ENCODE measurements at places on chromosomes 4 and X.

DNA sequence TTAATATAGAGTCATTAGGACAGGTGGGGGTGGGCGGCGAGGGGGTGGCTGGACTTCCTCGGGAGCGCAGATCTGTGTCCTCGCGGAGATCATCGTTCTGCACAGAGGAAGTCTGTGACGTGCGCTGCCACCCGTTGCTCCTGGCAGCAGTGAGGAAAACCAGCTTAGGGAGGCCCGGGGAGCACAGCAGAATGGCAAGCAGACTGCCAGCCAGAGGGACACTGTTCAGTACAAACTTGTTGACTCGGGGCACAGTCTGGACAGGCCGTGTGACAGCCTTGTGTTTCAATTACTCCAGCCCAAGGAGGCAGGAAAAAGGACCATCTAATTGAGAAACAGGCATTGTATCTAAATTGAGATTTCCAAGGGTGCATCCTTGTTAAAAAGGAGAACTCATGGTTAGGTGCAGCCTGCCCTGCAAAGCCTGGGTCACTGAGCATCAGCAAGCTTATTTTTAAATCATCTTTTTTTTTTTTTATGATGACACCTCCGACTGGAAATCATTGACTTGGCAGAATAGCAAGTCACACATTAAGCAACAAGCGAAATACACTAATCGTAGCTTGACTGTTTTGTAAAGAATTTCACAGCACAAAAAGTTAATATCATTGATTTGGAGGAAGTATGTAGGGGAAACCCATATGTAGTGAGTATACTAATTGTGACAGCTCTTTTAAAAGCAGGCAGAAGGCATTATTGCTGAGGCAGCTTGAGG lies 512.0 kb upstream of the FAT1 start:
- no peak for DNase-seq

DNA sequence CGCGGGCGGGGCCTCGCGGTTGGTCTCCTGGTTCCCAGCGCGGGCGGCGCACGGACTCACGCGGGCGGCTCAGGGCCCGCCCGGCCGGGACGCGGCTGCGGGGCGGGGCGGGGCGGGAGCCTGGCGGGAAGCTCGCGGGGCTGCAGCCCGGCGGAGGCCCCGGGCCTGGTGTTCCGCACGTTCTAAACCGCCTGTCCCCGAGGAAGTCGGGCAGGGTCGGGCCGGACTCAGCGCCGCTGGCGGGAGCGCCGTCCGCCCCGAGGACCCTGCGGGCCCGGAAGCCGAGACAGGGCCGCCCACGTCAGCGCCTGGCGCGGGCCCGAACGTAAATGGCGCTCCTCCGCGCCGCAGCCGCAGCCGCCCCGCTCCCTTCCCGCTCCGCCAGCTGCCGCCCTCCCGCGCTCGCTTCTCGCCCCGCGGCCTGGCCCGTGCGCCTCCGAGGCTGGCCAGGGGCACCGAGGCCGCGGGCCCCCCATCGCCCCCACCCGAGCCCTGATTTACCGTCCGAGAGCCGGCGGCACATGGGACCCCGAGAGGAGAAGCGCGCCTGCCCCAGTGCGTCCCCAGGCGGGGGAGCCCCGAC lies 309 bp upstream of the CTBP1 start:
- peak; percentile 87 for DNase-seq

- no peak for DNase-seq
Observed at GRCh38 chr4:36235306-36235705, 9.0 kb downstream of the ARAP2 start.

DNA sequence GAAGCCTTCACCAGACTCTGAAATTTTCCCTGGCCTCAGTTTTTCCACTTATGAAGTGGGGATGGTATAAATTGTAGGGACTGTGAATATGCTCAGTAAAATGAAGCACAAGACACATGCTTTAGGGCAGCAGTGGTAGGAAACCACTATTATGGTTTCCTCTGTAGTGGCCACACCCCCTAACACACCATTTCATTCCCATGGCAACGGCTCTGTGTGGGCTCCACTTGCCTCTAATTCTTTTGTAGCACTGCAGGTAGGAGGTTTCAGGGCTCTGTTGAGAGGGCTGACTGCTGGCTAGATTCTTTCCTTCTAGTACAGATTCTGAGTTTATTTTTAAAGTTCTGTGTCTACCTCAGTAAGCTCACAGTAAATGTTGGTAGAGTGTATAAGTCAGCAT lies 3.5 kb upstream of the VMA21 start:
- no peak for DNase-seq

DNA sequence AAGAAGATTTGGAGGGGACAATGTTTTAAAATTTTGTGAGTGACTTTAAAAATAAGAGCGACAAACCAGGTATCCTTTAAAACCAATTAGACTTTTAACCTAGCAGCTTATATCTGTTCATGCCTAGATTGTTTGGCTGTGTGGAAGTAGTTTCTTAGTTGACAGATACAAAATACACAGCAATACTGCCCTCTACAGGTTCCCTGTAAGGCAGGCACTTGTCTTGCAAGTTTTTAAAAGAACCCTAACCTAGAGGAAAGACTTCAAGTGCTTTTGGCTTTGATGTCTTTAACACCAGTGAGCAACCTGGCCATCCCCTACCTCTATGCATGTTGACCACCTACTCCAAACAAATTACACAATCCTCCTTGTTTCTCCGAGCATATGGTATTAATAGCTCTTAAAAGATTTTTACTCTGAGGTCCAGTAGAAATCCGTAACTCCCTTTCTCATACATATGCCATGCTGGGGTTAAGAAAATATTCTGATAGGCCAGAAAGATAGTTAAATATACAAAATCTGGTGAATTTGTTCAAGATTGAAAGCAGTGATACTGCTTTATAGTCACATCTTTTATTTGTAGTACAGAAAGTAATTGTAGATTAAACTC lies 273.0 kb downstream of the ARHGAP24 start:
- no peak for DNase-seq

DNA sequence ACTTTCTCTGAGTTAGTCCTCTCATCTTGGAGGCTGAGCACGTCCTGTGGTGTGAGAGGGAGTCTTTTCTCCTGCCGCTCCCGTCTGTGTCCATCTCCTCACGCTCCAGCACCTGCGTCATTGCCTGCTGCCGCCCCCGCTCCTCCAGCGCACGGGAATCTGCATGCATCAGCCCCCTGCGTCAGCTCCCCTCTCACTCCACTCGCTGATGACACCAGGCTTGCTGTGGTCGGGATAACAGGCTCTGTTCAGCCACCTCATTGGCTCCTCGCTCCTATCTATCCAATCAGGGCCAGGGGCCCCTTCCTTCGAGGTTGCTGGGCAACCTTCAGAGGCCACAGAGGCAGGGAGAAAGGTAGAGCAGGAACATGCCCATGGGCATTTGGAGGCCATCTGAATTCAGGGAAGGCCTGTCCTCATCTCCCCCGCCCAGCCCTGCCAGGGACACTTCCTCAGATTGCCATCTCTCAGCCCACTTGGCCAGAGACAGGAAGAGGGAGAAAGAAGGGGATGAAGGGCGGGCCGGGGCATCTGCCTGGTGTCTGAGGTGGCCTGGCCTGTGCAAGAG lies 9.3 kb downstream of the ZNF185 start:
- no peak for DNase-seq

DNA sequence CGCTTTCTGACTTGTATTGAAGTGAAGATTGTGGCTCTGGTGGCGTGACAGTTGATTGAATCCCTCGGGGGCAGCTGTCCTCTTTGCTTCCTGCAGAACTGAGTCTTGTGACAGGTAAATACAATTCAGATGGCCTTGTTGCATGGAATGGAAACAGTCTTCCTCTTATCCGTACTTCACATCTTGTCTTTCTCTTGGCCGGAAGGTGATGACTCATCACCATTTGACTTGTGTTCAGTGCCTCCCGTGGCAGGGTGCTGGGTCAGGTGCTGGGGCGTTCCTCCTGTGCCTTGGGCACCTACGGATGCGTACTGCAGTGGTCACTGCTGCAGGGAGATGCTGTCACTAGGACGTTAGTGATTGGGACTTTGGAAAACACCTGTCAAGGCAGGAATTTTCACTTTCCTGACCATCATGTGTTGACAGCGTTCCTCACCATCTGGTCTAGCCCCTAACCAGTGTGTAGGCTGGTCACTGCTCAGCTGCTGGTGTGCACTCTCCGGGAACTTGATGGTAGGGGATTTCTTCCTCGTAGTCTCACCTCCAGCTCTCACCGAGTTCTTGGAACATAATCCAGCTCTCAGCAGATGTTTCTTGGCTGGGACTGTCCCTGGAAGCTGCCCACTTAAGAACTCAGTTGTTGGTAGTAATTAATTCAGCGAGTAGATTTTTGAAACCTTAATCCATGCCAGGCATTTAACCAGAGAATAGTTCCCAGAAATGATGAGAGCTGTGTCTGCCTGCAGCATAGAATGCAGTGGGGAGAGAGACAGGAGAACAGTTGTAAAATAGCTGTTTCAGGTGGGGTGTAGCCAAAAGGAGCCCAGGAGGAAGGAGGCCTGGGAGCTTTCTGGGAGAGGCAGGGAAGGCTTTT lies 7.2 kb downstream of the TBC1D14 start:
- DNase-seq = peak; percentile 40

DNA sequence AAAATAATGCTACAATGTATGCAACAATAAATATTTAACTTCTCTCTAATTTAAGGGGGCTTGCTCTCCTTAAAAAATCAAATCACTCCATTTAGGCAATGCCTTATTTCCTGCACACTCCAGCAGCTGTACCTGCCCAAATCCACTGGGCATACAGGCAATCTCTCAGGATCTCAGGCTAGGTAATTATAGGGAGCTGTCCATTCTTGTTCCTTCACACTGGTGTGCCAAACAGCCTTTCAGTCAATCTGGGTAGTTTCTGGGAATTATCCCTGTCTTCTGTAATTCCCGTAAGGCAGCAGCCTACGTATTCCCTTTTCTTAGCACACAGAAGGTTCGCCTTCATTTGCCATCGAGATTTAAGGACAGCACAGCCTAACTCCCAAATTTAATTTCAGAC lies 922.6 kb upstream of the SLIT2 start:
- DNase-seq = no peak

GRCh38 chr4:7539659-7540058 lies 104.9 kb upstream of the PSAPL1 start:
- DNase-seq = peak; percentile 7

- peak; percentile 1 for DNase-seq
Observed at GRCh38 chrX:13898603-13899002, 81.7 kb upstream of the GPM6B start.

GRCh38 chr4:46316215-46316614 lies 73.7 kb downstream of the GABRA2 start:
- DNase-seq = no peak

- no peak for DNase-seq
Observed at GRCh38 chrX:74251006-74251930, 52.7 kb upstream of the ZCCHC13 start.

DNA sequence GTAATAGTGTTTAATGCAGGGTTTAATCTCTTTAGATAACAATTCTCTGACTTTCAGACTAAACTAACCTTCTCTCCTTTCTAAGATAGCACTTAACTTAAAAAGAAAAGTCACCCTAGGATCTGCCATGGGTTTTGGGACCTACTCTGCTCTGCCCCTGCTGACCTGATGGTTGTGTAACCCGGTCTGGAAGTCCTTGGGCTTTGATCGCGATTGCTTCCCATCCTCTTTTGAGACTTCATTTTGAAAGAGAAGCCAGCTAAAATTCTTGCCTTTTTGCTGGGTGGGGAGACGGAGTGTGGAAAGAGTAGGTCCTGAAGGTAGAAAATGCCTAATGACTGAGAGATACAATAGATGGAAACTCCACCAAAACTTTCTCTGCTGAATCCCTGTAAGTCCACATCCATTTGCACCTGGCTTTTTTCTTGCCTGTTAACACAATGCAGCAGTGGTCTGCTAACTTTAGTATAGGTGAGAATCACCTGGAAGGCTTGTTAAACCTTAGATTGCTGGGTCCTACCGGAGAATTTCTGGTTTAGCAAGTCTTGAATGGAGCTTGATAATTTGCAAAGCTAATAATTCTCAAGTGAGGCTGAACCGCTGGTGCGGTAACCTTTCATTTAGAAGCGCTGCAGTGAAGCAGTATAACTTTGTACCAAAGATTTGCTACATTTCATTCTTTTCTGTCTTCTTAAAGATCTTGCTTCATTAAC lies 45.6 kb upstream of the CCSER1 start:
- DNase-seq = no peak

DNA sequence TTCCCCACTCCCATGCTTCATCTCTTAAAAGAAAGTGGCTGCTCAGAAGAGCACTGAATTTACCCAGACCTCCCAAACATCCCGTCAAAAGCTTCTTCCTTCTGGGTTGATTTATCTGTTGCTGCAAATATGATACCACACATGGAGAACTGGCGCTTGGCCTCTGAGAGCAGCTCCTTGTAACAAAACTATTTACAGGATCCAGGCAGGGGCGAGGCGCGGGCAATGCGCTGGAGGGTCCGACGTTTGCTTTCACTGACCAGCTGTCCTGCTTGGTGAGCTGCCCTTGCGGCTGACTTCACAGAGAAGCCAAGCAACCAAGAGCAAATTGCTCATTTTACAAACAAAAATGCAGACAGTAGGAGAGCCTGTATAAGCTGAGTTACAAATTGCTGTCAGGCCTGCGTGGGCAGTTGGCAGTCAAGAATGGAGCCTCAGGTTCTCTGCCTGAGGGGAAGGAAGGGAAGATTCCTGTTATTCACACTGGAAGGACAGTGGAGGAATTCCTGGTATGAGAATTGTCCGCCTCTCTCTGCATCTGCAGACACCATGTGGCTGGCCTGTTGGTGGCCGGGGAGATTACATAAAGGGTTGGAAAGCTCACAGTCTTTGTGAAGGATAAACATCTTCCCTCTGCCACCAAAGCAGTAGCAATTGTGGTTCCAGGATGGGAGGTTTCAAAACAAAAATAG lies 192.2 kb upstream of the LEF1 start:
- DNase-seq = no peak

DNA sequence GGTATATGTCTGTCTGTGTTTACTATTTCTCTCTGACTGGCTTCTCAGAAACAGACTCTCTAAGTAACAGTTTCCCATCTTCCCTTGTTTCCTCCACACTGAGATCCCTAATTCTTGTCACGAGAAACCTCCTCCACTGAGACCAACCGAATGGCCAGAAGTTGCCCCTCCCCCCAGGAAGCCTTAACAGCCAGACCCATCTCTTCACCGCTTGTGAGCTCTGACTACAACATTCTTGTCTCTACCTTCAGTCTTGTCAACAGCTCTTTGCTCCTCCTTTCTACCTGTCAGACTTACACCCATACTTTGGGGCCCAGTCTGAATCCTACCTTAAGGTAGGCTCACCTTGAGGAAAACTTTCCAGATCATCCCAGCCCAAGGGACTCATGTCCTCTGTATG lies 90.8 kb downstream of the NHSL2 start:
- DNase-seq = no peak
